T-helper 2 cell (primary cell): ENCODE measurements at places on chromosomes 1 and 21.
A peak's percentile ranks its signal among the peaks of the same experiment; 100 is the strongest.

- DNase-seq = no peak
Measured at GRCh38 chr1:61315011-61315410, 232.7 kb downstream of the NFIA start.

GRCh38 chr1:38528623-38529022 lies 330.9 kb downstream of the RRAGC start:
- DNase-seq = no peak

DNA sequence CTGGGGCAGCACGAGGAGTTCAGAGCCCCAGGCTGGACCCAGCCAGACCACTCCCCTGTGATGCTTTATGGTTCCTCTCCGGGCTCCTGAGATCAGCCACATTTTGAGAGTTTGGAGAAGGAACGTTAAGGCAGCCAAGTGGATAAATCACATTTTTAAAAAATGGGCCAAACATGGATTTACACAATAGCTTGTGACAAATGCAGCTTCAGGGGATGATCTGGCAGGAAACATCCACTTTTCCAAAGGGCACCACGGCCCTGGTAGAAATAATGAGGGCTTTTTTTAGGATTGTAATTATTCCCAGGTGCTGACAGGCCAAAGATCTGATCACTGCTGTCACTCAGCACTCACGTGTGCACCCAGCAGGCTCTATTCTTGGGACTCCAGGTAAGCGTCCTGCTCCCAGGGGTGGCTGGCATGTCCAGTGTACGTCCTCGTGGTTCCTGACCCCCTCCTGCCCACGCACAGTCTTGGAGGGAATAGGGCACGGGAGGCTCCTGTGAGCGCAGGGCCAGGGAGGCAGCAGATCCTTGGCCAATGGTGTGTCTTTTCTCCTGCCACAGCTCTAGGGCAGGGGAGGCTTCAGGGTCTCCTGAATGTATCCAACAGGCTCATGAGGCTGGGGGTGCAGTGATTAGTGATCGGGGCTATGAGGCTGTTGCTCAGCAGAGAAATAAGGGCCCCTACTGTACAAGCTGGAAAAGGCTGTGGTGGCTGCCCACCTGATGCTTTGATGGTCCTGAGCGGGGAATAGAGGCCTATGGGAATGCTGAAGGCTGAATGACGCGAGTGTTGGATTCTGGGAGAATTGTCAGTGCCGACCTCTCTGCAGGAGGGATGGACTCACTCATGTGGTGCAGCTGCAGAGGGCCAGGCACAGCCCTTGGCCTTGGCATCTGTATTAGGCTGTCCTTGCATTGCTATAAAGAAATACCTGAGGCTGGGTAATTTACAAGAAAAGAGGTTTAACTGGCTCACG lies 415.7 kb downstream of the PTPRU start:
- no peak for DNase-seq

DNA sequence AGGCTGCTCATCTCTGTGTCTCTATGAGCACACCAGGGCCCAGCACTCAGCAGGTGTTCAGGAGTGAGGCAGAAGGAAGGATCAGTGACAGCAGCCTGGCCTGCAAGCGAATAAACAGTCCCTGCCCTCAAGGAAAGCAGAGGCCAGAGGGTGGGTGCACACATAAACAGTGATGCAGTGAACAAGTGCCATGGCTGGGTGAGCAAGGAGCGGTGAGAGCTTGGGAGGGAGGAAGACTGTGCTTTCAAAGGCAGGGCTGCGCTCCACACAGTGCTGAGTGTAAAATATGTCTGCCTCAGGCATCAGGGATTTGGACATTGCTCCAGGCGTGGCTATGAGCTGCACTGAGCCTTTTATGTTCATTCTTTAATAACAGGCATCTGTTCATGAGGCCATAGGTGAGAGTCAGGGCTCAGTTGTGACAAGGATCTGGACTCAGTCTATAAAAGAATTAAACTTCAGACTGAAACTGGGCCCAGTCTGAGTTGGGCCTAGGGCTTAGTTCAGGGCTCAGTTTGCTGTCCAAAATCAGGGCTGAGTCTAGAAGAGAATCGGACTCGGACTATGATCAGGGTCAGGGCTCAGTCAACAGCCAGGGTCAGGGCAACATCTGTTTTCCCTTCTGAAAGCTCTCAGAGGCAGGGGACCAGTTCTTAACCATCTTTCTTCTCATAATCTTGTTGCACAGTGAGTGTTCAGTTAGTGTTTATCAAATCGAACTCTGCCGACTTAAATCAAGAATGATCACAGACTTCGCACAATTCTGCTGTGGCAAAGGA lies 213.7 kb downstream of the FOXD2 start:
- no peak for DNase-seq

DNA sequence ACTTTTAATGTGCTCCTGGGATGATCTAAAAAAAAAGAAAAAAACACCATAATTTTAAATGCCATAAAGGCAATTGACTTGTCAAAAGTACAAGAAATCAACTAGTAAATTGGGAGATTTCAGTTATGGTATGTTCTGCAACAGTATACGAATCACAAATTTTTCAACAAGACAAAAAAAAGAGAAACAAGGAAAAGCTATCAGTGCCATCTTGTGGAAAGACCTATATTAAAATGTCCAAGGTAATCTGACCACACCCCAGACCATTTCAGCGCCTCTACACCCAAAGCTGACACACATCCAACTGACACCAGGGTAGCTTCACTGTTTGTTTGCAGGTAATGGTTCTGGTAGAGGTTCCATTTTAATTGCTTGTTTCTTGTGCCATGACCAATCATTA lies 5.0 kb upstream of the DUSP23 start:
- DNase-seq = no peak

DNA sequence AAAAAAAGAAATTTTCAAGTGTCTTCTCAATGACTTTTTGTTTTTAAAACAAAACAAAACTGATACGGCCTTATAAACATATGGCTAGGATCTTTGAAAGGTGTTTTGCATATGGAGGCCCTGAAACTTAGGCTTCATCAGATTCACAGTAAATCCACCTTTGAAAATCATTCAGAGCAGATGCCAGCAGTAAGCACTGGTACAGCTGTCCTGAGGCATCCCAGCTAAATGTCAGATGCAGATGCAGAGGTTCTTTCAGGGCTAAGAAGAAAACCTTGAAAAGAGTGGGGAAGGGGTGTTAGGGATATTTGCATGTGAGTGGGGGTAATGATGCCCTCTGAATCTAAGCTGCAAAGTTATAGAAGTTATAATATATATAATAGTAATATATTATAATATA lies 56.2 kb upstream of the GNG12 start:
- no peak for DNase-seq

GRCh38 chr1:115837740-115838421 lies 3.0 kb downstream of the NHLH2 start:
- DNase-seq = no peak

GRCh38 chr1:37410815-37411214 lies 63.6 kb upstream of the ZC3H12A start:
- DNase-seq = peak; percentile 13

DNA sequence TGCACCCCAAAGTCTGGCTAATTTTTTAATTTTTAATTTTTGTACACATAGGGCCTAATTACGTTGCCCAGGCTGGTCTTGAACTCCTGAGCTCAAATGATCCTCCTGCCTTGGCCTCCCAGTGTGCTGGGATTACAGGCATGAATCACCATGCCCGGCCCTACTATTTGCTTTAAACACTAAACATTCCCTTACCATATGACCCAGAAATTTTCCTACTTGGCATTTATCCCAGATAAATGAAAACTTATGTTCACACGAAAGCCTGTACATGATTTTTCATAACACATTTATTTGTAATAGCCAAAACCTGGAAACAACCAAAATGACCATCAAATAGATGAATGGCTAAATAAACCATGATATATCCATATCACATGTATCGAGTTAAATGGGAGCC lies 35.8 kb downstream of the NDUFS5 start:
- DNase-seq = no peak

DNA sequence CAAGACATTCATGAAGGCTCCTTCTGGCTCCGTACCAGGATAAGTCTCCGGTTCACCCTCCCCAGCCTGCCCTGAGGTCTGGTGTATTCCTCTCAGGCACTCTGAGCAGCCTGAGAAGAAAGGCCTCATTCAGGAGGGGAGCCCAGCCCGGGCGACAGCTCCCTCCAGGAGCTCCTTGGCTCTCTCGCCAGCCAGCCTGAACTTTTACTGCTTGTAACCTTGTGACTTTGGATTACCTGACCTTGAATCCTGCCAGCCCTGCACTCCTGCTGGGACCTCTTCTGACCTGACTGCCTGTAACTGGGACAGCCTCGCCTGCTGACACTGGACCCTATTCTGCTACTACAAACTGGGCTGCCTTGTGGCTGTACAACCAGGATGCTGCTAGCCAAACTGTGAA lies 65.8 kb downstream of the CD34 start:
- DNase-seq = no peak
